ENCODE measurements at places on chromosomes 6 and 20.
A peak's percentile ranks its signal among the peaks of the same experiment; 100 is the strongest.

GRCh38 chr6:165732696-165733488 is 69.9 kb upstream of the PDE10A start:
- H3K4me3 ChIP-seq: no peak overlapping the region
- peaks cover 4% of the 10 kb centered on the region for H3K27me3 ChIP-seq
- no peak for DNase-seq
- H3K36me3 ChIP-seq: no peaks in the 10 kb centered on the region

GRCh38 chr20:8082989-8083388 is 49.1 kb upstream of the PLCB1 start:
- H3K4me3 ChIP-seq: no peak overlapping the region
- no peaks in the 10 kb centered on the region for H3K27me3 ChIP-seq
- DNase-seq: no peak
- H3K4me1 ChIP-seq: no peaks in the 10 kb centered on the region
- H3K36me3 ChIP-seq: no peaks in the 10 kb centered on the region

- H3K4me1 ChIP-seq: no peaks in the 10 kb centered on the region
- H3K27ac ChIP-seq: no peak overlapping the region
- H3K36me3 ChIP-seq: no peaks in the 10 kb centered on the region
- DNase-seq: no peak
Observed at GRCh38 chr6:21522797-21523456, 70.6 kb upstream of the SOX4 start.

DNA sequence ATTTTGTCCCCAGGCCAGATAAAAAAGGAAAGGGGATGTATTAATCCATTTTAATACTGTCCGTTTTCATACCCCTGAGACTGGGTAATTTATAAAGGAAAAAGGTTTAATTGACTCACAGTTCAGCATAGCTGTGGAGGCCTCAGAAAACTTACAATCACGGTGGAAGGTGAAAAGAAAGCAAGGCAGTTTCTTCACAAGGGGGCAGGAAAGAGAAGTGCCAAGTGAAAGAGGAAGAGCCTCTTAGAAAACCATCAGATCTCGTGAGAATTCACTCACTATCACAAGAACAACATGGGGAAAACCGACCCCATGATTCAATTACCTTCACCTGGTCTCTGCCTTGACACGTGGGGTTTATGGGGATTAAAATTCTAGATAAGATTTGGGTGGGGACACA is 152.5 kb downstream of the IBTK start:
- DNase-seq: no peak
- H3K27me3 ChIP-seq: no peaks in the 10 kb centered on the region
- no peak overlapping the region for H3K27ac ChIP-seq
- H3K4me3 ChIP-seq: no peak overlapping the region
- no peaks in the 10 kb centered on the region for H3K36me3 ChIP-seq
- no peaks in the 10 kb centered on the region for H3K4me1 ChIP-seq

- no peaks in the 10 kb centered on the region for H3K27me3 ChIP-seq
- H3K27ac ChIP-seq: no peak overlapping the region
- H3K36me3 ChIP-seq: no peaks in the 10 kb centered on the region
- DNase-seq: no peak
- H3K4me3 ChIP-seq: no peak overlapping the region
Observed at GRCh38 chr20:272718-273117, 15.2 kb downstream of the DEFB132 start.

GRCh38 chr6:170542031-170542719 is 10.9 kb downstream of the PSMB1 start:
- peaks cover 14% of the 10 kb centered on the region for H3K36me3 ChIP-seq
- no peaks in the 10 kb centered on the region for H3K27me3 ChIP-seq
- DNase-seq: no peak
- H3K4me1 ChIP-seq: no peaks in the 10 kb centered on the region

GRCh38 chr6:89146718-89147700 is 1.2 kb downstream of the PM20D2 start:
- no peaks in the 10 kb centered on the region for H3K36me3 ChIP-seq
- H3K27me3 ChIP-seq: no peaks in the 10 kb centered on the region
- peak overlapping the region; percentile 59 for H3K4me3 ChIP-seq
- no peak overlapping the region for H3K27ac ChIP-seq
- H3K4me1 ChIP-seq: peaks cover 5% of the 10 kb centered on the region

GRCh38 chr20:32574296-32575226 is 10.6 kb downstream of the NOL4L start:
- peaks cover 16% of the 10 kb centered on the region for H3K36me3 ChIP-seq
- no peaks in the 10 kb centered on the region for H3K27me3 ChIP-seq
- peaks cover 95% of the 10 kb centered on the region for H3K4me1 ChIP-seq
- DNase-seq: no peak
- no peak overlapping the region for H3K4me3 ChIP-seq
- no peak overlapping the region for H3K27ac ChIP-seq

DNA sequence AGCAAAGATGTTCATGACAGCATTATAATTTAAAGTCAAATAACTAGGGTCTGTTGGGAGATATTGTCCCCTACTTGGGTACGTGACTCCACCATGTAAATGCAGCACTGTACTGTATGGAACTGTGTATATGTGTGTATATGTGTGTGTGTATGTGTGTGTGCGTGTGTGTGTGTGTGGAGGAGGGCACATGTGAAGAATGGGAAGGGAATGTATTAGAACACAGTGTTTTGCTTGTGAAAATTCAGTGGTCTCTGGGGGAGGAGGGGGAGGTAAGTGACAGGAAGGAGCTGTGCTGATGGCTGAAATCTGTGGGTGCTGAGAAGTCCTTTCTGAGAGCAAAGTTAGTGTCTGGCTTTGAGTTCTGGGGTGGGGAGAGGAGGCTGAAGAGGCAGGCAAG is 23.9 kb upstream of the VEGFA start:
- H3K4me3 ChIP-seq: no peak overlapping the region
- no peak for DNase-seq
- H3K36me3 ChIP-seq: no peaks in the 10 kb centered on the region
- no peaks in the 10 kb centered on the region for H3K4me1 ChIP-seq
- no peak overlapping the region for H3K27ac ChIP-seq

DNA sequence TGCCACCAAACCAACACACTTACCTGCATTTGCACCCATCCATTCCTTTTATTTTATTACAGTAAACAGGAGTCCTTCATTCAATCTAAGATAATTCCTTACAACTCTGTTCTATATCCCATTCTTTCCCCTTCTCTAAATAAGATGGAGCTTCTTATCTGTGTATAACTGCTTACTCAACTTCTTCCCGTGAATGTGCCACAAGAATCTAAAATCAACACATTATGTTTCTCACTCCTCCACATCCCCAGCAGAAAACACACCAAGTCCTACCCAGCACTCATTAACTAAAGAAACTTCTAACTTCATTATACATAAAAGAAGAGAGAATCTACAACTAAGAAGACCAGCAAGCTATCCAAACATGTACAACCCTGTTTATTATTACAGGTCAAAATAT is 141.1 kb downstream of the COL21A1 start:
- H3K36me3 ChIP-seq: no peaks in the 10 kb centered on the region
- no peaks in the 10 kb centered on the region for H3K27me3 ChIP-seq
- no peaks in the 10 kb centered on the region for H3K4me1 ChIP-seq

DNA sequence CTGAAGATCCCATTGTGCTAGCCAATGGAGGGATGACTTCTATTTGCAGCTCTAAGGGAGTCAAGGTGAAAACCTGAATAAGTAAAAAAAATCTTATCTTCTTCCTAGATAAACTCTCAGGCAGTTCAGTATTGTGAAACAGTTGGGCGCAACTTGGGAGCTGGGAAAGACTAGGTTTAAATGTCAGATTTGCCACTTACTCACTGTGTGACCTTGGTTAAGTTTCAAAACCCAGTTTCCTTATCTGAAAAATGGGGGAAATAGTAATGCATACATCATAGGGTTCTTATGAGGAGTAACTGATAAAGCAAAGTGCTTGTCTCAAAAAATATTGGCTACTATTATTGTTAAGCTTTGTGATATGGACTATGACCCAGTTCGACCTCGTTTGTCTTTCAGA is 88.8 kb downstream of the CD83 start:
- H3K36me3 ChIP-seq: no peaks in the 10 kb centered on the region
- H3K27ac ChIP-seq: no peak overlapping the region
- H3K27me3 ChIP-seq: no peaks in the 10 kb centered on the region
- H3K4me3 ChIP-seq: no peak overlapping the region
- H3K4me1 ChIP-seq: peaks cover 11% of the 10 kb centered on the region

DNA sequence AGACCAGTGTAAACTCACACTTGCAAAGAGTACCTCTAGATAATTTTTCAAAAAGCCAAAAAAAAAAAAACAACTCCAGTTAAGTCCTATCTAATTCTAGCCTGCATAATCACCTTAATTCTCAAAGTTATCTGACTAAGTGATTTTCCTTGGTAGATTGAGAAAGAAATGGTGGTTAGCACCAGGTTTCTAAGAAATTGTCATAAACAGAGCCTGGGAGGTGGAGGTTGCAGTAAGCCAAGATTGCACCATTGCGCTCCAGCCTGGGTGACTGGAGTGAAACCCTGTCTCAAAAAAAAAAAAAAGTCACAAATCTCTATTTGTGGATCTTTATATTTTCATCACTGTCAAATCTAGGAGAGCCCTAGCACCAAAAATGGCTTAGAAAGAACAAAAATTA is 8.9 kb downstream of the FBXO5 start:
- H3K27ac ChIP-seq: no peak overlapping the region
- peaks cover 3% of the 10 kb centered on the region for H3K4me1 ChIP-seq
- H3K36me3 ChIP-seq: no peaks in the 10 kb centered on the region
